ENCODE measurements at places on chromosomes 4 and X.

GRCh38 chr4:111628437-111628836, 516.8 kb upstream of the FAM241A start:
- DNase-seq = no peak

DNA sequence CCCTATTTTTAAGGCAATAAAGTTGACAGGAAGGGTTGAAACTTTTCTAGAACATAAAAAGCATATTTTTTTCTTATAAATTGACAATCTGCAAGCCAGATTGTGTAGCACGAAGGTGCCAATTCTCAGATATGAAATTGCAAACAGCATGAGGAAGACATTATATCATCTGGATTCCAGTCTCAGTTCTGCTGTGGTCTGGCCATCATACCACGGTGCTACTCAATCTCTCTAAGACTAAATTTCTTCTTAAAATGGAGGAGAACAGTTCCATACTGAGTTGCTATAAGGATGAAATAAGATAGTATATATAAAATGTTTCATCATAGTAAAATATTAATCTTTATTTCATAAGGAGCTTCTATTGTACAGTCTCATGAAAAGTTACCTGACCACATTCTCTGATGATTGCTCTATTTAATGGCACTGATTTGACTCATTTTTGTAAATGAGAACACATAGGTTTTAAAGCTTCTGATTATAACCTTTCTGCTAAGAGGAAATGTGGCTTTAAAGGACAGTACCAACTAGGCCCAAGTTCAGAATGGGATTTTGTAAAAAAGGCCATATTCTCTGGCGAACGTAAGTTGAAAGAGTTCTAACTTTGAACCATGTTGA, 127.9 kb downstream of the SHROOM3 start:
- no peak for DNase-seq

- no peak for DNase-seq
These were observed 11.3 kb downstream of the APBB2 start for GRCh38 chr4:41202820-41203568.

DNA sequence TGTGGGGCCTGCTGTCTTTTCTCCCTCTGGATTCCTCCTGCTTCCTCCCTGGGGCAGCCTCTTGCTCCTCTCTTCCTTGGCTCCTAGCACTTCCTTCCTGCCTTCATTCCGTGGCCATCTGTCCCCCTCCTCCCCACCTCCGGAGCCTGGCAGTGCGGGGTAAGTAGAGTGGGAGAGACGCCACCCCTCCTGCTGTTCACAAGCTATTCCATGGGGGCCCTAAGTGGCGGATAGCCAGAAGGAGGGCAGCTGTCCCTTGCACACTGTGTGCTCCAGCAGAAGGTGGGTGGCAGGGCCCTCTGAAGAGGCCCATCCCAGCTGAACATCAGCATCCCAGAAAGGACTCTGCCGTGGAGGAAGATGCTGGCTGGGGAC, 27.4 kb downstream of the CCNQ start:
- peak; percentile 71 for DNase-seq

DNA sequence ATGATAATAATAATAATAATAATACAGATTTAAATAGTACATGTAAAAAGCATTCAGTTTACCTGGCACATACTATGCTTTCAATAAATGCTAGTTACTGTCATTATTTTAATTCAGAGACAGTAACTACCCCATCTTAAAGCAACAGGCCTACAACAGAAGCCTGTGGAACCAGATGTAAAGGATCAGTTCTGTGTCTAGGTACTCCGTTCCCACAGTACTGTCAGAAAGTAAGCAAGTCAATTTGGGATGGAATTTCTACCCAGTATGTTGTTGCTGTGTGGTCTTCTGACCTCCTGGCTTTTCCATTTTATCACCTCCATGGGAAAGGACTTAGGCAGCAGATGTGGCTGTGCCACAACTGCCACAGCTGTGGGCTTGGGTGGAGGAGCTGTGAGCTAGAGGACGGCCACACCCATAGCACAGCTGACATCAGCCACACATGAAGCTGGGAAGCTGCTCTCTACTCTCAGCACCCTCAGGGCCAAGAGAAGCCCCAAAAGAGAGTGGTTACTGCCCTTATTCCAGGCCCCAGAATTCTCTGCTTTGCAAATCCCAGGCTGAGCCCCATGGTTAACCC, 102.8 kb downstream of the CBR4 start:
- DNase-seq = no peak

GRCh38 chr4:1060121-1060520, 48.7 kb downstream of the FGFRL1 start:
- DNase-seq = peak; percentile 3

- peak; percentile 43 for DNase-seq
These were observed 90.8 kb upstream of the NPFFR2 start for GRCh38 chr4:71941001-71941400.

GRCh38 chr4:152663203-152664066, 16.4 kb downstream of the TMEM154 start:
- DNase-seq = no peak

- DNase-seq = no peak
These were observed 27.8 kb downstream of the BANK1 start for GRCh38 chr4:101818362-101818761.

DNA sequence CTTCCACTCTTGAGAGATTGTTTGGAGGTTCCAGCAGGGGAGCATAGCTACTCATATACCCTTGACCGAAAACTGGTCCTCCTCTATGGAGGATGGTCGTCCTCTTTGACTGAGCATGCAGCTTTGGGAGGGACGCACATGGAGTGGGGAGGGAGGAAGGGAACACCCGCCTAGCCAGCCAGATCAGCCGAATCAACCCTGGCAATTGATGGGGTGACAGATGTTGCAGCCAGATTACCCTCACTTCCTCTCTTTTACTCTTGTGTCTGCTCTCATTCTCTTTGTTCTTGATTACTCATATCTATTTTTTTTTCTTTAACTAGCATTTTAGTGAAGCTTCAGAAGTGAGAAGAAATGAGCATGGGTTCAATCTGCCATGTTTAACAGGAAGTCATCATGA, 19.6 kb downstream of the MGST2 start:
- no peak for DNase-seq

DNA sequence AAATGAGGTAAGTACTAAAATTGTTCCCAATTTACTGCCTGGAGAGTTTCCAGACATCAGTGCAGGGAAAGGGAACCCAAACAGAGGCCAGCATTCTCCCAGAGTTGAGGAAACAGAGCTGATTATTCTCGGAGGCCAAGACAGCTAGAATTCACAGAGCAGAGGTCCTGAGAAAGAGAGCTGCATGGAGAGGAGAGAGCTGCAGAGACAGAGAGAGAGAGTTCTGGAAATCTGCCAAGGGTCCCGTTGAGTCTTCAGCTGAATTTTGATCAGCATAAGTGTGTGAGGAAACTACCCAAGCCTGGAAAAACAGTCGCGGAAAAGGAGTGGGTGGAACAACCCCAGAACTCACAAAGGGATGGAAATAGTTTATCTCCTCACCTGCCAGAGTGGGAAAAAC, 43.8 kb upstream of the GPR173 start:
- no peak for DNase-seq

DNA sequence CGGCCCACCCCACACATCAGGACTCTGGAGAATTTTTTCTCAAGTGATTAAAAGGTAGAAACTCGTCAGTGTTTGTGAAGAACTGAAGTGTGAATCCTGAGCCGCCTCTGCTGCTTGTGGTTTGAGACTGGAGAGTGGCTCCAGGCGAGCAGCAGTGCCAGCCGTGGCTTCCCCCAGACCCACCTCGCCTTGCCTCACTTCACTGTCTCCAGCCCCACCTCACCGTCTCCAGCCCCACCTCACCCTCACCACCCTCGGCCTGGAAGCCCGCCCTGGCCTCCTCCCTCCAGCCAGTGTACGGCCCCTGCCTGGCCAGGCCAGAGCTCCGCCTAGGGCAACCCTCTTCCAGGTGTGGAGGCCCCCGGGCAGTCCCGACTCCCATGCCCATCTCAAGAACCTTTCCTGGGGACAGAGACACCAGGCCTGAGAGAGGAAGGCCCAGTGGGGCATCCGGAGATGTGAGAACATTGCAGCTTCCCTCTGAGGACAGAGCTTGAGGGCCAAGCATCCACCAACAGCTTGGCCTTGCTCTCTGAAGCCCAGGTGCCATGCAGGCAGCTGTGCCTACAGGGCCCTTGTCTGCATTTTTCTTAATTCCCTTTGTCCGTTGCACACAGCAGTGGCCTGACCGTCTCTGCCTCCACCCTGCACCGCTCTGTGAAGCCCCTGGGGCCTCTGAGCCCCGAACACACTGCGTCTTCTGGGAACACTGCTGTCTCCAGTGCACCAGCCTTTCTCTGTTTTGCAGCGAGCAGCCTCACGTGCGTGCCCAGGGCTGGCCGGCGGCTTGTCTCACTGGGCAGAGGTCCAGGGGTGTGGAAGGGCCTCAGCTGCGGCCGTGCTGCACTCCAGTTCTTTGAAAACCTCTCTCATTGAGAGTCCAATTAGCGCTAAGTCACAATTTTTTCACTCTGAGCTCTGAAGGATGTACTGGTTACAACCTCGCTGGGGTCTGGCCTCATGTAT, 13.8 kb downstream of the SH3BP2 start:
- no peak for DNase-seq

DNA sequence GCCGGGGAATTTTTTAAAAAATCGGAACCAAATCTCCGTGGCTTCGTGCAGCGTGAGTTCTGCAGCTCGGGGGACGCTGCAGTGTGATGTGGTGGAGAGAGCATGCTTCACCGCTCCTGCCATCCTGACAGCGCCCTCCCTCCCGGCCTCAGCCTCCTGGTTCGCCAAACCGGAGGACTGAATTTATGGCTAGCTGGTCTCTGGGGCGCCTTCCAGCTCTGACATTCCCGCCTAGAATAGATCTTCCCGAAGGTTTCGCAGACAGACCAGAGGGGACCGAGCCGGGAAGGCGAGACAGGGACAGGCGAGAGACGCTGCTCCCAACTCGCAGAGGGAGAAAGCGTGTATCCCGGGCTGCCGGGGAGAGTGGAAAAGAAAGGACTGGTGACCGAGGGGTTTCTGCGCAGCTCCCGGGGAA, 25.9 kb downstream of the HOPX start:
- DNase-seq = no peak

- DNase-seq = no peak
These were observed 1.3 kb upstream of the PCYT1B start for GRCh38 chrX:24648495-24648894.
